ENCODE measurements at places on chromosomes 16 and 17.

- no peak for DNase-seq
Observed at GRCh38 chr17:10021272-10021984, 116.4 kb upstream of the RCVRN start.

- DNase-seq = no peak
Observed at GRCh38 chr17:49214676-49215360, 4.3 kb downstream of the ABI3 start.

GRCh38 chr16:88686062-88686438 is 257 bp downstream of the SNAI3 start:
- DNase-seq = peak; percentile 28

DNA sequence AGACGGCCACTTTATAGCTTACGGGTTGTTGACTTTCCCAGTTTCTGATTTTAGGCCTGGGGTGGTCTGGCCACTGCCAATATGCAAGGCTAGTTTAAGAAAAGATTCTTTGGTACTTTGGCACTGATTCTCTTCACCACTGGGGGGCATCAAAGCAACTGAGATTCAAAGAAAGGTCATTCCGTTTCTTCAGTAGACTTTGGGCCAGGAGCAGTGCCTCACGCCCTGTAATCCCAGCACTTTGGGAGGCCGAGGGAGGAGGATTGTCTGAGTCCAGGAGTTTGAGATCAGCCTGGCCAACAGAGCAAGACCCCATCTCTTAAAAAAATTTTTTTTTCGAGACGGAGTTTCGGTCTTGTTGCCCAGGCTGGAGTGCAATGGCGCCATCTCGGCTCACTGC is 53.0 kb downstream of the RPA1 start:
- peak; percentile 20 for DNase-seq

DNA sequence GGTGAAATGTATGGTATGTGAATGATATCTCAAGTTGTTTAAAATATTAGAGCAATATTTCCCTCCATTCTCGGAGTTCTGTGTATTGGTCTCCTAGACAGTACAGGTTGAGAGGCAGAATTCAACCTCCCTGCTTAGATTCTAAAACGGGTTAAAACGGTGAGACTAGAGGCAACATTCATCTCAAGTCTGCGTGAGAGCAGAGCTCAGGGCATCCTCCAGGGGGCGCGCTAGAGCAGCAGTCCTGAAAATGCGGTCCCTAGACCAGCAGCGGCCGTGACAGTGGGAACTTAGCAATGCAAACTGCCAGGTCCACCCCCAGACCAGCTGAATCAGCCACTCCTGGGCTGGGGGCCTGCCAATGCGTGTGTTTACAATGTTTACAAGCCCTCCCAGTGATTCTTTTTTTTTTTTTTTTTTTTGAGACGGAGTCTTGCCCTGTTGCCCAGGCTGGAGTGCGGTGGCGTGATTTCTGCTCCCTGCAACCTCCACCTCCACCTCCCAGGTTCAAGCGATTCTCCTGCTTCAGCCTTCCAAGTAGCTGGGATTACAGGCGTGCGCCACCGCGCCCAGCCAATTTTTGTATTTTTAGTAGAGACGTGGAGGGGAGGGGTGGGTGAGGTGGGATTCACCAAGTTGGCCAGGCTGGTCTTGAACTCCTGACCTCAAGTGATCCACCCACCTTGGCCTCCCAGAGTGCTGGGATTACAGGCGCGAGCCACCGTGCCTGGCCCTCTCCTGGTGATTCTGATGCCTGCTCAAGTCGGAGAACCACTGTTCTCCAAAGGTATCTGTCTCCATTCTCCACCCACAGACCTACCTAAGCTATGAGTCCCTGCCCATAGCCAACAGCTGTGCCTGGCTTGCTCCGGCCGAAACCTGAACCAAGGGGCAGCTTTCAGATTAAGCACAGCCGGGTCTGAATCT is 24.2 kb downstream of the KLHL36 start:
- peak; percentile 84 for DNase-seq

DNA sequence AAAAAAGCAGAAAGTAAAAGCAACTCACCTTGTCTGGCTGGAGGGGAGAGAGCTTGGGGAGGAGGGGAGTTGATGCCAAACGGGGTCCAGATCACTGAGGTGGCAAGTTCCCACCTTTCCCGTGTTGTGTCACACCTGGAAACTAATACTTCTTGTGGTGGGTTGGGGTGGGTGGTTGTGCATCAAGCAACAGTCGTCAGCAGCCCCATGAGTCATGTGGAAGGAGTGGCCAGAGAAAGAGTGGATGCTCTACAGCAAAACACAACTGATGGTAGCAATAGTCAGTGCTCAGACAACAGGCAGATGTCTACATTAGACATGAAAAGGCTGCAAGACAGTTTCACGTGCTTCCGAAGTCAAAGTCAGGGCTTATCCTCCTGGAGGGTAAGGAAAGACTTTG is 35.4 kb downstream of the ARSG start:
- peak; percentile 39 for DNase-seq

GRCh38 chr16:14365200-14365851 is 264.7 kb downstream of the PARN start:
- no peak for DNase-seq

DNA sequence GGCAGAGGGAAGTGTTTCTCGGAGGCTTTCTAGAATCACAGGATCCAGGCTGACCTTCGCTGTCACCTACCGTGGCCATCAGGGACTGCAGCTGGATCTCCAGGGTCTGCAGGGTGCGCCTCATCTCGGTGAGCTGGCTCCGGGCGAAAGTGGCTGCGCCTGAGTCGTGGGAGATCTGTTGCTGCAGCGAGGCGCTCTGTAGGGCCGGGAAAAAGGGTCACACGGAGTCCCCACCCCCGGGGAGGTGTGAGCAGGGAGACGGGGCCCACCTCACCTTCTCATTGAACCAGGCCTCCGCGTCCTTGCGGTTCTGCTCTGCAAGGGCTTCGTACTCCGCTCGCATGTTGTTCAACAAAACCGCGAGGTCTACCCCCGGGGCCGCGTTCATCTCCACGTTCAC is 2.9 kb downstream of the KRT28 start:
- DNase-seq = no peak

- DNase-seq = no peak
Observed at GRCh38 chr17:19347323-19348080, 15.0 kb downstream of the B9D1 start.

DNA sequence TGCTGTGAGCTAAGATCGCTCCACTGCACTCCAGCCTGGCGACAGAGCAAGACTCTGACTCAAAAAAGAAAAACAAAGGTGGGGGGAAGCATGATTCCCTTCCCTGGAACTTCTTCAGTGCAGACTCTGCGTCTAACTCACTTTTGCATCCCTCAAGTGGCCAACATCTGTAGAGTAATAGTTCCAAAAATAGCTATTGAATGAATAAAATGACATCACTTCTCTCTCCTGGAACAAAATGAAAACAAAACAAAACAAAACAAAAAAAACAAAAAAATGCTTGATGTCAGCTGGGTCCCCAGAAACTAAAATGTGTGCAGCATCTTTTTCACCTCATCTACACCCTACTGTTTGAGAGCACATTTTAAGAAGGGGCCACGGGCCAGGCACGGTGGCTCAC is 197.7 kb upstream of the NOG start:
- no peak for DNase-seq

GRCh38 chr16:19835968-19836421 is 48.7 kb downstream of the GPRC5B start:
- DNase-seq = no peak

DNA sequence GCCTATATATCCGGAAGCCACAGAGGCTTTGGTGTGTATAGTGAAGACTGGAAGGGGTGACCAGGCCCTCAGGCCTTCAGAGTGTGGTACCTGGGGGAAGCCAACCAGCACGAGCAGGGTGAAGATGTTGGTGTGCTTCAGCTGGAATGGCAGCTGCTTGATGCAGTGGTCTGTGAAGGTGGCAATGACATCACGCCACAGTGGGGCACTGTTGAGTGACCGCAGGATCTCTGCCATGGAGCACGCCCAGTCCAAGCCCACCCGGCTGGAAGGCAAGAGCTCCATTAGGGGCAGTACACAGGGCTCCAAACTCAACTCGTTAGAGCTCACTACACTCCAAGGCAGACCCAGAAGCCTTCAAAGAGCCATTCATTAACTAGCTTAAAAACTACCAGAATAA is 68.5 kb upstream of the ATP2A3 start:
- no peak for DNase-seq

DNA sequence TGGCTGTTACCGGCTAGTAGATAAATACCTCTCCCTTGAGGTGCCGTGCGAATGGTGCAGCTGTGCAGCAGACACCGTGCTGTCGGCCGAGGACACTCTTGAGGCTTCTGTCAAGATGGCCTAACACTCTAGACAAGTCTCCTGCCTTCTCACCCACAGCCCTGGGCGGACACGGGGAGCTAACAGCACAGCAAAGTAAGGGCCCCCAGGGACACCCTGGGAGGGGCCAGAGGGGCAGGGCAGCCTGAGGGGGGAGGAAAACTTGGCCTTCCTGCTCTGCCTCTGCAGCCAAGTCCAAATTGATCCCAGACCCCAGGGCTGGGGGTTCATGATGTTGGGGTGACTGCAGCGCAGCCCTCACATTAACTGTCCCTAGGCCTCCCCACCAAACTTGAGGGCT is 210.2 kb downstream of the RPTOR start:
- DNase-seq = no peak

- no peak for DNase-seq
Observed at GRCh38 chr16:3494386-3494973, 809 bp downstream of the C16orf90 start.

DNA sequence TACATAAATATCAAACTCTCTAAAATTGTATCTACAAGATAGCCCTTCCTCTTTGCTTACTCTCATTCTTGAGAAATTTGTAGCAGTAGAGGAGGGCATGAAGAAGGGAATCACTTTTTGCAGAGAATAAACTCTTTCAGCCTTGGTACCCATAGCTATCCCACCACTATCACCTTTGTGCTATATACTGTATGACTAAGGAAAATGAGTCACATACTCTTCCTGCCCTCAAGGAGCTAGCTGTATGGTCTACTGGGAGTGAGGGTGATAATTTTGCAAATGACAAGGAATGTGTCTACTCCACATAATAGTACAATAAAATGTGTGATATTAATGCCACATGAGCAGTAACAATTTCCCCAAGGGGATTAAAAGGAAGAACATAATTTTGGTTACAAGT is 184.6 kb upstream of the WSB1 start:
- DNase-seq = no peak

GRCh38 chr17:8158267-8159031 is 4.3 kb downstream of the VAMP2 start:
- peak; percentile 91 for DNase-seq

DNA sequence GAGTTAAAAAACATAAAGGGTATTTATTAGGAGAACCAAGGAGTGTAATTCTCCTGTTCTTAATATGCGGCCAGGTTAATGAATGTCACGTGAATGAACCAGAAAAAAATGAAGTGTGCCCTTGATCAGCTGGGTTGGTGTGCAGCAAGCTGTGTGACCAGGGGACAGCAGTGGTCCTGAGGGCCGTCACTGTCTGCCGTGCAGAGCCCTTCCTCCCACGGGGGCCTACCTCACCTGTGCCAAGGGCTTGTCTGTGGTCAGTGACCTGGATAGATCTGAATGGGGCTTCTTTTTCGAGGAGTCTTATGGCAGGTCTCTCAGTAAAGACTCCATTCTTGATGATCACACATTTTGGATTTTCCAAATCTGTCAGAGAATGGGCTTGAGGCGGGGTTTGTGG is 17.7 kb upstream of the STH start:
- DNase-seq = no peak

GRCh38 chr16:57826706-57827625 is 24.7 kb upstream of the KIFC3 start:
- DNase-seq = no peak

GRCh38 chr16:12685806-12686205 is 117.9 kb downstream of the CPPED1 start:
- DNase-seq = no peak

DNA sequence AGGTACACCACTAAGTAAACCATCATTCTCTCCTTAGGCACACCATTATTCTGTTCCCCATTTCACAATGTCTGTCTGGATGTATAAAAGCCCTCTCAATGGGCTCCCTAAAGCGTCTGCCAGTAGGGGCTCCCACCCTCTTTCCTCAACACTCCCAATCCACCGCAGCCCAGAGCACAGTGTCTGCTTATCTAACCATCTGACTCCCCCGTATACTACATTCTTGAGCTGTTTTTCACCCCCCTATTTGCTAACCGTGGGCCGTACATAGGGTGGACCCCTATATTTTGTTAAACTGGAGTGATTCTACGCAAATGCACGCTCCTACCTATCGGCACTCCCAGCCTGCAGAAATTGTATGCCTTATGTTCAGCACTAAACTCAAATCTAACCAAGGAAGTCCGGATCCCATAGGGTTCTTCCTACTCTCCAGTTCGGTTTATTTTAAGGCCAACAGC is 685 bp upstream of the PSMD3 start:
- DNase-seq = peak; percentile 21

- no peak for DNase-seq
Observed at GRCh38 chr17:27586203-27586721, 44.7 kb upstream of the LGALS9 start.

DNA sequence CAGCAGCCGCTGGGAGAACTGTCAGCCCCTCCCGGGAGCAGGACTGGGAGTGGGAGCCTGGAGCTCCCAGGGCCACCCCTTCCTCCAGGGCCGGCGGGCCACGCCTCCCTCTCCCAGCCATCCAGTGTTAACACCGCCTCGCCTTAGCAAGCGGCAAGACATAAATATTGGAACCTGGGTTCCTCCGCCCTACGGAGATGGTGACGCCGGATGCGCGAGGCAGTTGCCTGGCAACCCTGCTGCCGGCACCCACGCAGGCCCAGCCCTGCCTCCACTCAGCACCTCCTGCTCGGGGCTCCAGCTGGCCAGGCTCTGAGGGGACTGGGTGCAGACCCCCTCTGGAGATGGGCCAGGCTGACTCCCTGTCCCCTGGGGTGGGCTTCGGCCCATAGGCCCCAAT is 27.4 kb upstream of the CACNA1H start:
- peak; percentile 33 for DNase-seq

GRCh38 chr17:48490451-48490892 is 40.3 kb downstream of the HOXB1 start:
- DNase-seq = no peak

- no peak for DNase-seq
Observed at GRCh38 chr17:78896091-78896833, 6.7 kb downstream of the CEP295NL start.

GRCh38 chr16:15950161-15950854 is 892 bp downstream of the ABCC1 start:
- DNase-seq = peak; percentile 51

- DNase-seq = no peak
Observed at GRCh38 chr16:50285406-50286003, 19.2 kb downstream of the ADCY7 start.

- DNase-seq = no peak
Observed at GRCh38 chr16:72508191-72508590, 336.2 kb upstream of the PMFBP1 start.

GRCh38 chr17:7857713-7858521 is at the start of gene CYB5D1:
CYB5D1 (plus strand) TSS chr17:7858003; CDS start chr17:7858135, 132 bp downstream.
- peak; percentile 93 for DNase-seq

DNA sequence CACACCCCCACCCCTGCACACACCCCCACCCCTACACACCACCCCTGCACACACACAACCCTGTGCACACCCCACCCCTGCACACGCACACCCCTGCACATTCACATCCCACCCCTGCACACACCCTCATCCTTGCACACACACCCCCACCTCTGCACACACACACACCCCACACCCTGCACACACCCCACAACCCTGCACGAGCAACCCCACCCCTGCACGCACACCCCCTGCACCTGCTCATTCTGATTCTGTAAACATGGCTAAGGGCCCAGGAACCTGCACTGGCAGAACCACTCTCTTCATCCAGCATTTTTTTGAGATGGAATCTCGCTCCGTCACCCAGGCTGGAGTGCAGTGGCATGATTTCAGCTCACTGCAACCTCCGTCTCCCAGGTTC is 18.1 kb downstream of the CHMP1A start:
- DNase-seq = no peak

GRCh38 chr16:59573528-59574271 is 839.6 kb upstream of the GOT2 start:
- DNase-seq = no peak
